Cardiac septum (tissue), 1 donor: ENCODE measurements at places on chromosomes 2 and 18.
A peak's percentile ranks its signal among the peaks of the same experiment; 100 is the strongest.

DNA sequence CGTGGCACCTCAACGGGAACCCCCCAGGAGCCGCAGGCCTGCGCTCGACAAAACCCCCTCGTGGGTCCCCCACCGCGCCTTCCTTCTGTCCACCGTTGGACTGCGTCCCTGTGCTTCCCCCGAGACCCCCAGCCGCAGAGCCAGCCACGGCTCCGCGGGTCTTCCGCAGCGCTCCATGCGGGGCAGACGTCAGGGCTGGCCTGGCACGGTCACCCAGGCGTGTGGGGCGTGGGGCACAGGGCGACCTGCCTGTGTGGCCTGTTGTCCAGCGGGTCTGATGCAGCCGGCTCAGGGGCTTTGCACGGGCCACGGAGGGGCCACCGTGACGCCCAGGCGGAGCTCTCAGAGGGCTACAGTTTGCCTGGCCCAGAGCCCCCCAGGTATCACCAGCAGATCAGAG, 11.0 kb downstream of the NFATC1 start:
- DNase-seq, result no peak

GRCh38 chr2:54030396-54030741, 59.6 kb upstream of the PSME4 start:
- DNase-seq, result no peak

DNA sequence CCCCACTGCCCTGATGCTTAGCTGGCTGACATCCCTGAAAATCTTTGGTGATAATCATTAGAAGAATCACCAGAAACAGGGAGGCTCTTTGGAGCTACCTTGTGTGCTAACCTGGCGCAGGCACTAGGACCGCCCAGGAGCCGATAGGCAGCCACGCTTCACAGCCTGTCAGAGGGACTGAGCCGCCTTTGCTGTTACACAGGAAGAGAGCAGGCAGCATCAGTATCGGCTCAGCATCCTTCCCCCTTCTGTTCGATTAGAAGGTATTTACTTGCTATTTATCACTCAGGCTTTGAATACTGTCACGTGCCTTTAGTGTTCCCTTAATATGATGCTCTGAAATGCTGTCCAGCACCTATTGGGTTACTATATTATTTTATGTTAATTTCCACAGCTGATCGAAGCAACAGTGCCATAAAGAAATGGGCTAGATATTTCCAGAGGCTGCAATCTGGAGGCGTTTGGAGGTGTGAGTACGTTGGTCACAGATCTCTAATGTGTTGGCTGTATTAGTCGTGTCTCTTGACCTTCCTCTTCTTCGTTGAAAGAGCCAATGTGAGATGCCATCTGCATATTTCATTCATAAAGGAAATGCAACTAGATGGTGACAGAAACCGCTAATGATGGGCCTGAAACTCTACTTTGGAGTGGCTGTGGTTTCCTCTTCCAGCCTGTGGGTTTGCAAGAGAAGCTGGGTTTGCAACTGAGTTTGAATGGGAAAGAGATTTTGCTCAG, 110.4 kb upstream of the RAB27B start:
- DNase-seq, result no peak

- DNase-seq, result no peak
Measured at GRCh38 chr18:34637094-34637801, 72.8 kb upstream of the DTNA start.

GRCh38 chr2:100222844-100223243, 80.5 kb upstream of the AFF3 start:
- DNase-seq, result no peak

DNA sequence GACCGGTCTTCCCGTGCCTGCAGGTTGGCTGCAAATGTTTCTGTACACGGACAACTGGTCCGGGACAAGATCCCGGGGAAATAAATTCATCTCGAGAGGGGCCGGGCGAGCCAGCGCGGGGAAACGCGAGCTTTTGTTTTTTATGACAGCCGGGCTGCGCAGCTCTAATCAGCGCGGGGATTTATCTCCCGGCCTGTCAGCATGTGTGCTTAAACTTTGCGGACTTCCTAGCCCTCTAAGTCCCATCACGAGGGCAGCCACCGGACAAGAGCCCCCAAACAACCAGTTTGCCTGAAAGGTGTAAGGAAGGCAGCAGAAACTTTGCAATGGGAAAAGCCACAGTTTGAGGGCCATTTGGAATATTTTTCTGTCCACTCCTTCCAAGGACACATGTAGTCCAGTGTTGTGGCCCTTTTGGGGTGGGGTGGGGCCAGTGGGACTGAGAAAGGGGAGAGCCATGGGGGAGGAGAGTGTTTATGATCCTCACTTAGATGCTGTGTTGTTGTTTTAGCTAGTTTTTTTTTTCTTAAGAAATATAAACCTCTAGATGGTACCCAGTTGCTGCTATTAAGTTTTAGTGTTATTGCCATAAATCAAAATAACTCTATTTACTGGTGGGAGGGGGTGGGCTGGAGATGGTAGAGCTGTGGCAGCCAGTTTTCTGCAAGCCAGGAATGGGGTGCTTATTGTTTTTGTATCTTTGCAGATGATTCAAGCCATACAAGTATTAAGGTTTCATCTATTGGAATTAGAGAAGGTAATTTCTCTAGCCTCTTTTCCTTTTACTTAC, 6.0 kb downstream of the MEIS1 start:
- no peak for DNase-seq

- no peak for DNase-seq
Measured at GRCh38 chr2:15906778-15907177, 33.6 kb upstream of the MYCN start.

DNA sequence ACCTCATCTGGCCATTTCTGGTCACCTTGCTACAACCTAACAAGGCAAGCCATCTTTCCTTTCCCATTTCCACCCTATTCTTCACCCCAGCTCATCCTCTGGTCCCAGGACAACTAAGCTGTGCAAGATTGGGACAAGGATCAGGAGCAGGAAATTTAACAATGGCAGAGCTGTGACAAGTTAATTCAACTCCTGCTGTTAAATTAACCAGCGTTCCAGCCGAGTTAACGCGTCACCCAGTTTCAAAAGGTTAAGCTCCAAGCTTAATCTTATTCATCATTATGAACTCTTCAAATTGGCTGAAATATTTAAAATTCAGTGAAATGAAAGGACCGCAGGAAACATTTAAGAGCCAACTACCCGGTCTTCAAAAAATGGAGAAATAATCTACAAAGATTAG, 231.9 kb downstream of the GRB14 start:
- no peak for DNase-seq

- DNase-seq, result no peak
Measured at GRCh38 chr2:176535467-176536113, 266.3 kb downstream of the MTX2 start.

DNA sequence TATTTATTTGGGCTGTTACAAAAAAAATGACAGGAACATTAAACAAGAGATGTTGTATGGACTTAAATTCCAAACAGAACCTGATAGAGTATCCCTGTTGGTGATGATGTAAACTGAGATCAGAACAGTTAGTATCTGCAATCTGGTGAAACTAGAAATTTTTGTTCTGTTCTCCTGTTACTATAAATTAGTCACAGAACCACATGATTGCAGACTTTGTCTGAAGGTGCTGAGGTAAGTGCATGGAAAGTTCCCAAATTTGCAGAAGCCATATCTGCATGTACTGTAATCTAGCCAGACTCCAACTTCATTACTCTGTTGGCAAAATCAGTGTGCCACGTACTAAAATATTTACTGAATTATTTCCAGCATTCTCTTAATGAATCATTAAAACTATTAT, 516.3 kb upstream of the FSIP2 start:
- DNase-seq, result no peak

GRCh38 chr2:204127238-204127637, 190.7 kb downstream of the ICOS start:
- DNase-seq, result no peak

DNA sequence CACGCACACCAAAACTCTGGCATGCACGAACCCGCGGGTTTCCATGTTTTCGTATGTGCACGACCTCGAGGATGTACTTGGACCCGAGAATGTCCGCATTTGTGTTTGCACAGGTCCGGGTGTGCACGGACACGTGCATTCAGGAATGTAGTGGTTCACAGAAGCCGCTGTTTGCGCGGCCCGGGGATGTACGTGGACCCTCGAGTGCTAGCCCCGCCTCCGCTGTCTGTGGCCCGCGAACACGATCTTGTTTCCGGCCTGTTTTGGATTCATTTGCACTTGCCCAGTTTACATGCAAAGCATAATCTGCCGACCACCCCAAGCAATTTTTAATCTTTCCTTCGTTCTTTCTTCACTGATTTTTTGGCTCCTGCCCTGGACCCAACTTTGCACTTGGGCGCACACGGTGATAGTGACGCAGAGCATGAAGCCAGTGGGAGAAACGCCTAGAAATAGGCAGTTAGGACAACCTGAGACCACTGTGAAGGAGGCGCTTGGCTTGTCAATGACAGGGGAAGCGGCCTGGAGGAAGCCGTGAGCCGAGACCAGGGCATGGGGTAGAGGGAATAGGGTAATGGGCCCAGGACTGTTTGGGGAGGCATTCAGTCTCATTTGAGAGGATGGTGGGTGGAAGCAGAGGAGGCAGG, 45.4 kb upstream of the PTMA start:
- DNase-seq, result no peak

GRCh38 chr2:68796295-68796905, 61.8 kb downstream of the ARHGAP25 start:
- DNase-seq, result no peak

DNA sequence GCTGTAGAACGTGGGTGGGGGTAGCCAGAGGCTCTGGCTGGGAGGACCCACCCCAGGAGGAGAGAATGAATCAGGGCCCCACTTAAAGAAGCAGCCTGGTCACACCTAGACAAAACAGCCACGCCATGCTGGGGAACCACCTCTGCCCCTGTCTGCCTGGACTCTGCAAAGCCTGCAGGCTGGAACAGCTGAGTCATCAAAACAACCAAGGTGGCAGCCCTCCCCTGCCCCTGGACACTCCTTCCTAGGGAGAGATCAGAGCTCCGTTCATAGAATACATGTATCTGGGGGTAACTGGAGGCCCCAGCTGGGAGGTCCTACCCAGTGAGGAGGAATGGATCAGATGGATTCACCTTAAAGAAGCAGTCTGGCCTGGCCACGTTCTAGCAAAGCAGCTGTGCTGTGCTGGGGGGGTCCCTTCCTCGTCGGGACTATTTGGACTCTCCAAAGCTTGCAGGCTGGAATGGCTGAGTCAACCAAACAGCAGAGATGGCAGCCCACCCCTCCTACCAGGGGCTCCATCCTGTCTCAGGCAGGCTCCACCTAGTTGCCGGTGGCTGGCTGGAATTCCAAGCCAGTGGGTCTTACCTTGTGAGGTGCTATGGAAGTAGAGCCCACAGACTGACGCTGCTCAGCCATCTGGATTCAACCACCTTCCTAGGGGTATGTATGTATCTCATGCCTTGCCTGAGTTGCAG, 50.5 kb upstream of the NT5C1B start:
- DNase-seq, result no peak

- no peak for DNase-seq
Measured at GRCh38 chr18:60202708-60203107, 169.9 kb downstream of the MC4R start.

- DNase-seq, result no peak
Measured at GRCh38 chr2:445896-446295, 158.0 kb upstream of the ALKAL2 start.

- no peak for DNase-seq
Measured at GRCh38 chr2:96138179-96139145, at the start of gene ASTL. TSS of gene ASTL (minus strand) at chr2:96138502. CDS start at chr2:96138436, 66 bp downstream.

DNA sequence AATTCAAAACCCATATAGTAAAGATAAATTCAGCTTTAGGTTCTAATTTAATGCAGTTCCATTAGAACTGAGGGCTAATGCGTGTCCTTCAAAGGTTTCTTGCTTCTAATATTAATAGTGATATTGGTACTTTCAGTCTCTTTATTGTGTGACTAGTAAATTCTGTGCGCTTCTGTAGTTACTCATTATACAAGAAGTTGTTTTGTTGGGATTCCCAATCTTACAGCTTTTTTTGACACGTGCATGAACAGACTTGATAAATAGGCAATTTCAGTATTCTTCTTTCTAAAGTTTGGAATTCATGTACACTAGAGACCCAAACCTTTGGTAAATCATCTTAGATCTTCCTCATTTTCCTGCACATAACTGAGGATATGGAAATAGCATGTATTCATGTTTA, 71.8 kb downstream of the HAUS1 start:
- no peak for DNase-seq

DNA sequence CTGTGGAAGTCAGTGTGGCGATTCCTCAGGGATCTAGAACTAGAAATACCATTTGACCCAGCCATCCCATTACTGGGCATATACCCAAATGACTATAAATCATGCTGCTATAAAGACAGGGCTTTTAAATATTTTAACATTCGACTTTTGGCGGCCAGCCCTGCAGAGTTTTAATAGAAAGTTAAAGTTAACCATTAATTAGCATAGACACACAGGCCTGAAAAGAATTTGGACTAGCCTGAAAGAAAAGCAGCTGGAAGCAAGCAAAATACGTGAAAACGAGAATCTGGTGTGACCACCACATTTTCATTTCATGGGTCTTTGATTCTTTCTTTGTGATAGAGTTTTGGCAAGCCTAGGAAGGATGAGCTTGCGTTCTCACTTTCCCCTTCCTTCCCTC, 184.0 kb downstream of the SCG2 start:
- no peak for DNase-seq

DNA sequence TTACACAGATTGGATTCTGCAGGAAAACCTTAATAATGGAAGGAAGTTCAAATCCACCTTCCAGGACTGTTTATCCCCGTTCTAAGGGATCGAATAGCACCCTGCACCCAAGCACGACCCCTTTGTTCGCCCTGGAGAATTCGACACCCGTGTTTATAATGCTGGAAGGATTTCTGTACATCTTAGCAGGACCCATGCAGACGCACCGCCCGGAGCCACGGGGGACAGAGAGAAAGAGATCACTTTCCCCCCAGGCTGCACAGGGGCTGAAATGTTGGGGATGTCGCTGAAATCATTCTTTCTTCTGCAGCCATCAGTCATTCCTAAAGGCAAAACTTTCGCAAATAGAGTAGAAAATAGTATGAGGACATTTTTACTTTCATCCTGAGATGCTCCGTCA, 238.7 kb upstream of the SALL3 start:
- DNase-seq, result peak; percentile 26

DNA sequence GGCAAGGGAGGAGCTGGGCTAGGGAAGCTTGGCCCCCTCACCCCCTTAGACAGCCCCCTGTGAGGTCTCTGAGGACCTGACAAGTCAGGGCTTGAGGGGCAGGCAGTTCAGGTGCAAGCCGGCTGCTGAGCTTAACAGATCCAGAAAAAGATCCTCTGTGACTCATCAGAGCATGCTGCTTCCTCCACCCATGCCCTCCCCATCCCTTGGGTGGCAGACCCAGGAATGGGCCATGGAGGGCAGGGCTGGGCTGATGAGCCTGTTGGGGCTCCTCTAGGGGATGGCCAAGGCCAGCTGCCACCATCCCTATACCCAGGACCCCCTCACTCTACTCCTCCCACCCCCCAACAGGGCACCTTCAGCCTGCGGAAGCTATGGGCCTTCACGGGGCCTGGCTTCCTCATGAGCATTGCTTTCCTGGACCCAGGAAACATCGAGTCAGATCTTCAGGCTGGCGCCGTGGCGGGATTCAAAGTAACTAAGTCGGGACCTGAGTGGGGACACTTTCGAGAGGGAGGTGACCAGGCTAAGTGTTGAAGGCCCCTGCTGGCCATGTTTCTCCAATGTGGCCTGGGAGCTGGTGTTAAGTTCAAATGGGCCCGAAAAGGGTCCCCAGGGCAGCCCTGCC, 1.9 kb downstream of the SLC11A1 start:
- DNase-seq, result peak; percentile 69
